ENCODE measurements at places on chromosomes 11 and 22.
A peak's percentile ranks its signal among the peaks of the same experiment; 100 is the strongest.

DNA sequence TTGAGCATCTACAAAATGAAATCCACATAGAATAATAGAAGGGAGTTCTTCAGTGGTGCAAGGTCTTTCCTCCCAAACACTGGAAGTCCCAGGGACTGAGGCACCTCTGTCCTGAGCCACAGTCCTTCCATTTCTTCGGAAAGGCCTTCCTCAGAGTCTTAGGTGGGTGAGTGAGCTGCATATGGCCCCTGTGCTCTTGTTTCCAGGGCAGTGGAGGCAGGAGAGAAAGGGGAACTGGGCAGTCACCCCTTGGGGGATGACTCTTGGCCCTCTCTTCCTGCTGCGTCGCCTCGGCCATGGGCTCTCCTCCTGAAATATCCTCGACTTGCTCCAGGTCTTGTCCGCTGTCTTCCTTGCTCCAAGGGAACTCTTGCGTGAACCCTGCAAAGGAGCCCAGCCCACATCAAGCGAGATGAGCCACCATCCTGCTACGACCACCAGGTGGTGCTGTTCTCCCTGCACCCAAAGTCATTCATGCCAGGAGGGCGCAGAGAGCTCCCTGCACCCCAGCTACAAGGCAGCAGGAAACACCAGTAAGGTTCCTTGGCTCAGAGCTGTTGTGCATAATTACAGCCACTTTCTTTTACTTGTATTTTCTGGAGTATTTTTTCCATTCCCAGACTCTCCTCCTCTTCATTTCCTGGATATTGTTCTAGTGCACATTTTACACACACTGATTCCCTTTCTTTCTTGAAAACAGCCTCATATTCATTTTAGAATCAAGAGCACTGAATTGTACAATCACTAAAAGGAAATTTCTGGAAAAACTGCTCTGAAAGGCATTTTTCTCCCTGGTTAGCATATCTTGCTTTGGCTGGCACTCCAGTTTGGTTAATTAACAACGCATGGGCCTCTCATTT, 397.8 kb downstream of the OPCML start:
- DNase-seq = peak; percentile 23

DNA sequence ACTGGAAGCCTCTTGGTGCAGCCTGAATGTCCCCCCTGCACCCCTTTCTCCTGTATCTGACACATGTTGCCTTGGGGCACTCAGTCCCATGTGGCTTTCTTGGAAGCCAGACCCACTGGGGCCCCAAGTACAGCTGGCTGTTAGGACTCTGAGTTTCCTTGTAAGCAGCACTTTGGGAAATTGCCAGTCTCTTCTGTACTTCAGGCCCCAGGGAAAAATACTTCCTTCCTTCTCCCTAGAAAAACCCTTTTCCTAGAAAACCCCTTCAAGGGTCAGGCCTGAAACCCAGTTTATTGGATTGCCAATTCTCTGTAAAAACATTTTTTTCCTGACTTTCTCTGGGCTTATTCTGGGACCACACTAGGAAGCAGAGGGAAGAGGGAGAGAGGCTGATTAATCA, 360.3 kb downstream of the TENM4 start:
- no peak for DNase-seq

- no peak for DNase-seq
Measured at GRCh38 chr22:20514658-20515406, 7.4 kb downstream of the MED15 start.

GRCh38 chr11:27839226-27839913, 139.1 kb upstream of the BDNF start:
- no peak for DNase-seq

- no peak for DNase-seq
Measured at GRCh38 chr11:83845797-83846196, 559.6 kb upstream of the CCDC90B start.

GRCh38 chr11:94768602-94769541, 716 bp downstream of the AMOTL1 start:
- no peak for DNase-seq

DNA sequence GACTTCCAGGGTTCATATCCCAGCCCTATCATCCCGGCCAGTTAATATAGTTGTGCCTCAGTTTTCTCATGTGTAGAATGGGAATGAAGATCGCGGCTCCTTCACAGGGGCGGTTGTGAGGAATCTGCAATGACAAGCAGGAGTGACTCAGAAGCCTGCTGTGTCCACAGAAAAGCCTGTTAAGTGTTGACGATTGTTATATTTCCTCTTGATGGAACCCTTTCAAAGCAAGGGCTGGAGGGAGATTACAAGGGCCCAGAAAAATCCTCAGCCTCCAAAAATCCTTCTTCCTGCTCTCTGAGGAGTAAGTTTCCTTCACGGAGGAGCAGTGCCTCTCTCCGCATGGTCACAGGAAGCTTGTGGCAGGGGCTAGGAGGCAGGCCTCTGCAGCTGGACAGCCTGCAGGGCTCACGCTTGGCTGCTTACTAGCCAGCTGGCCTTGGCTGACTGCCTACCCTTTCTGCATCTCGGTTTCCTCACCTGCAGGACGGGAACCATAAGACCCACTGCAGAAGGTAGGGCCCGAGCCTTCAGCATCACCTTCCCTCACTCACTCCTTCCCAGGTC, 63.4 kb downstream of the CACNG2 start:
- no peak for DNase-seq

DNA sequence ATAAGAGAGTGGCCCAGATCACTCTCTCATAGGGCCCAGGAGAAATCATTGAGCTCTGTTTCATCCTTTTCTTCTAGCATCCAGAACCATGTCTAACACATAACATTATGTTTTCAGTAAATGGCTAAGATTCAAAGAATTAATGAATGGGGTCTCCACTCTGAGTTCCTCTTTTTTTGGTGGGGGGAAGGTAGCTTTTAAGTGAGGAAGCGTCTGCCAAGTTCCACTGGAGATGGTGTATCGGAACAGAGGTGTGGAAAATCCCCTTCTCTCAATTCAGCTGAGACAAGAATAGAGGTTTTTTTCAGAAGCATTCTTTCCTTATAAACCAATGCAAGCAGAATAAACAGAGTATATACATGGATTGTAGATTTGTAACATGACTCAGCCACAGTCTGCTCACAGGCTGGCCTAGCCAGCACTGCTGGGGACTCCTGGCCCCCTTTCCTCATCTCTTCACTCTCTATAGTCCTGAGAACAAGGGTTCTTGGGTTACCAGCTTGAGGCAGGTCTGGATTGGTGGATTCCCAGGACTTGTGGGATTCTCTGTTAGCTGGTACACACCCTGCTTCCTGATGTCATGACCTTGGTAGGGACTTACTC, 97.2 kb downstream of the TRAF6 start:
- DNase-seq = no peak

- DNase-seq = no peak
Measured at GRCh38 chr11:28566339-28567089, 458.3 kb downstream of the METTL15 start.

DNA sequence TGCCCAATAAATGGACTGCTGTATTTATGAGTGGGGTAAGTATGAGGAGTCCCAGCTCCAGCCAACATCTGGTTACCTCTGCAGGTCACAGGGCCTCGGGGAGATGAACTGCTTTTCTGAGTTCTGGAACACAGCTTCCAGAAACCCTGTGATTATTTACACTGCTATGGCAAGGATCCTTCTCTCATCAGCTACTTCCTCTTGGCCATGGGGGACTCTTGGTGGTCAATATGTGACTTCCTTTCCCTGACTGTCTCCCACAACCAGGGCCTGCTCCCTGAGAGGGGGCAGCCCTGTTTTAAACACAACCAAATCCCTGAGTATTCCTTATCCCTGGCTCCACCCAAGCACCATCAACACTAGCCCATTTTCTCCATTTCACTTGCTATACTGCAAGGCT, 10.0 kb downstream of the RHOG start:
- DNase-seq = no peak

DNA sequence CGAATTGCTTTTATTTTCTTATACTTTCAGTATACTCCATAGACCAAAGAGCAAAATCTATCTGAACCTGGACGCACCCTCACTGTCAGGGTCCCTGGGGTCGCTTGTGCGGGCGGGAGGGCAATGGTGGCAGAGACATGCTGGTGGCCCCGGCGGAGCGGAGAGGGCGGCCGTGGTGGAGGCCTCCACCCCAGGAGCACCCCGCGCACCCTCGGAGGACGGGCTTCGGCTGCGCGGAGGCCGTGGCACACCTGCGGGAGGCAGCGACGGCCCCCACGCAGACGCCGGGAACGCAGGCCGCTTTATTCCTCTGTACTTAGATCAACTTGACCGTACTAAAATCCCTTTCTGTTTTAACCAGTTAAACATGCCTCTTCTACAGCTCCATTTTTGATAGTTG, 1077.4 kb downstream of the BRD1 start:
- DNase-seq = no peak

DNA sequence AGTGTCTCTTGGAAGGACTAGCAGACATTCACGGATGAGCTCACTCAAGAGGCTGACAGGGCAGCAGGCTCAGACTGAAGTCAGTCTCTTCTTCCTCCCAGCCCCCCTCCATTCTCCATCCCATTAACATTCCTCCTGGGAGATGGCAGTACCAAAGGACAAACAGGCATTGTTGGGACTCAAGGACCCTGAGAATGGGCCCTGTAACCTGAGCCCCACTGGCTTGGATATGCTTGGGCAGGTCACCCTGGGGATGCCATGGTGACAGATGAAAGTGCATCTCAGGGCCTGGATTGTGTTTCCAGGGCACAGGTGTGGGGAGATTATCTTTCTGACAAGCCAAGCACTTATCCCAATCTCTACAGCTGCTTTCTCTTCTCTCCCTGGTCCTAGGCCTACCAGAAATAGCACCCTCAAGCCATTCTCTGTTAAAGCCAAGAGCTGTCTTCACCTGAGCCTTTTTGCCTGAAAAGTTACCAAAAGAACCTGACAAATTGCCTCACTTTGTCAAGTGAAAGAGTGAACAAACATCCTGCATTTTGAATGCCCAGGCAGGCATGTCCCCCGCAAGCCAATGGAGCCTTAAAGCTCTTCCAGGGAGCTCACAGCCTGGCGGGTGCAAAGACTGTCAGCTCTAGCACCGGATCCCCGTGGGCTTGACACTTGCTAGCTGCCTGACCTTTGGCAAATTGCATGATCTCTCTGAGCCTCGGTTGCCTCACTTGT, 366.0 kb upstream of the NARS2 start:
- DNase-seq = no peak

GRCh38 chr22:38730411-38730871, 24.7 kb downstream of the GTPBP1 start:
- no peak for DNase-seq

GRCh38 chr11:6442441-6442840, 1.7 kb upstream of the HPX start:
- DNase-seq = no peak

- no peak for DNase-seq
Measured at GRCh38 chr22:24962094-24962493, 9.6 kb downstream of the KIAA1671 start.

- no peak for DNase-seq
Measured at GRCh38 chr11:33211580-33211979, 45.6 kb upstream of the HIPK3 start.

GRCh38 chr11:72278905-72279304, 34.9 kb upstream of the PHOX2A start:
- no peak for DNase-seq

DNA sequence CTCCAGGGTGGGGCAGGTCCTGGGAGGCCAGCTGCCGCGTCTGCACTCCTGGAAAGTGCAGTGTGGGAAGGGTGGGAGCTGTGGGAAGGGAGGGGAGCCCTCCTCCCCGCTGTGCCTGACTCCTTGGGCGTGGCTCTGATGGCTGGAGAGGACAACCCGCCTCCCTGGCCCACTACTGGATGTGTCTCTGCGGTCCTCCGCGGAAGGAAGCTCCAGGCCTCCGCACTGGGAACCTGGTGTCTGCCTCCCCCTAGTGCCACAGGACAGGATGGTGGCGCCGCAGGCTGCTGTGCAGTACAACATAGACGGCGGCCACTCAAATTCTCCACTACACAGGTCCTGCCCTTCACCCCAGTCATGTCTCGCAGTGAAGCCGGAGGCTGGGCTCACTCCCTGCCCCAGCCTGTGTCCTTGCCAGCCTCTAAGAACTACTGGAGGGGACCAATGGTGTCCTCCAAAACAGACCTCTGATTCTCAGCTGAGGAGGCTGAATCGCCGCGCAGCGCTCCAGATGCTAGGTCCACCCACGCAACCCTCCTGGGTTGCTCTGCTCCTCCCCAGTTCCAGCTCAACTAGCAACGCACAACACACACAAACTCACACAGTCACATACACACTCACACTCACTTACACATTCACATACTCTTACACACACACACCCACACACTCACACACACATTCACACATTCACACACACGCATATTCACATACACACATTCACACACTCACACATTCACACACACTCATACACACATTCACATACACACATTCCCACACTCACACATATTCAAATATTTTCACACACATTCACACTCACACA, 12.4 kb upstream of the DSCAML1 start:
- DNase-seq = peak; percentile 43

Measured in stimulated activated CD4-positive, alpha-beta T cell treated with anti-CD3 and anti-CD28 coated beads, Interleukin-4, amount 100 ng/mL, for 1 hour (primary cell).